ENCODE measurements at places on chromosomes 6 and 20. TPM values are rescaled to one million over a fixed set of nuclear protein-coding genes. Genes with fewer than 3 reads are reported as not detected.
A peak's percentile ranks its signal among the peaks of the same experiment; 100 is the strongest.

The CFB gene
- 2.0 TPM for polyA plus RNA-seq

- DNase-seq: no peak
Measured at GRCh38 chr20:35972462-35972861, 4.1 kb downstream of the CNBD2 start.

GRCh38 chr6:113616701-113617274 is 240.4 kb upstream of the MARCKS start:
- DNase-seq: peak; percentile 24

GRCh38 chr6:158064725-158065251 is 83.1 kb downstream of the SYNJ2 start:
- no peak for DNase-seq

- DNase-seq: no peak
Measured at GRCh38 chr6:158996856-158997255, 3.1 kb downstream of the RSPH3 start.

DNA sequence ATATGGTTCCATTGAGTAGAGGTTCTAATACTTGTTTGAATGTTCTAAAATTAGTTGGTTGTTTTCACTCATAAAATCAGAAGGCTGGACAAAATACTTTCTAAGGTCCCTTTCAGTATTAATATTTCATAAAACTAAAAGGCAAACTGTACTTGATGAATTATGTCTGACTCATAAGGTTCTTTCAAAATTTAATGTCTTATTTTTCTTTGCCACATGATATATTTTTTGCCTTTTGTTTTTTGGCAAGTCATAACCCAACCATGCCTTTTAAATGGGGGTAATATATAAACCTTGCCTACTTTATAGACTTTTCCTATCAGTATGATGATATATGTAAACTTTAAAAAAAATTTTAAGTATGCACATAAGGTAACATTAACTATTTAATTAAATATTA is 244.7 kb downstream of the PTPRK start:
- peak; percentile 26 for DNase-seq

Measured in mammary epithelial cell (primary cell).